KBM-7 (cell line): ENCODE measurements at places on chromosomes 13 and 19.

DNA sequence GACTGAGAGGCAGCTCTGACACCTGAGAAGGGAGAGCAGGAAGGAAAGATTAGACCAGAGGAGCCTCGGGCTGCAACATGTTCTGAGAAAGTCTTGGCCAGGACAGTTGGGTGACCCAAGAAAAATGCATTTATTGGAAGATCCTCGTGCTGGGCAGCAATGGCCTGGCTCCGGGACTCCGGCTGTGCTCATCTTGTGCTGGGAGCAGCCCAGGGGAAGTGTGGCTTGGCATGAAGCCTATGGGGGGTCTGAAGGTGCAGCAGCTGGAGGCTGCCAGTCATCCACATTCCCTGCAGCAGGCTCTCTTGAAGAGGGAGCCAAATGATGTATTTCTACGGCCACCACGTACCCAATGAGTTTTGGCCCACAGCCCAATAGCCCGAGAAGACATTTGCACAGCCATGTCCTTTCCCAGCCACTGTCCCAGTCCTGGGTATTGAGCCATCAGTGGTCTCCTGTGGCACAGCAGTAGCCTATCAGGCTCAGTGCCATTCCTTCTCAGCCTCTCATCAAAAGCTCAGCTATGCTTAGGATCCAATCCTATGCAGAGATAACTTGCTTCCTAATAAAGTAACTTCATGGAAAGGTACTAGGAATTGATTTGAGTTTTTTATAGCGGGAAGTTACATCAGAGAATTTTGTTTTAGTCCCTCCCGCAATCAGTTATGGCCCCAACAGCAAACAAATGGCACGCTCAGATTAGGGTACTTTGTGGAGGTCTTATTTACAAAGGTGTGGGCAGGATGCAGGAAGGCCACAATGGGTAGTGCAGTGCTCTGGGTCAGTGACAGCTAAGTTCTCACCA is 76.0 kb upstream of the MEDAG start:
- no peak for DNase-seq

DNA sequence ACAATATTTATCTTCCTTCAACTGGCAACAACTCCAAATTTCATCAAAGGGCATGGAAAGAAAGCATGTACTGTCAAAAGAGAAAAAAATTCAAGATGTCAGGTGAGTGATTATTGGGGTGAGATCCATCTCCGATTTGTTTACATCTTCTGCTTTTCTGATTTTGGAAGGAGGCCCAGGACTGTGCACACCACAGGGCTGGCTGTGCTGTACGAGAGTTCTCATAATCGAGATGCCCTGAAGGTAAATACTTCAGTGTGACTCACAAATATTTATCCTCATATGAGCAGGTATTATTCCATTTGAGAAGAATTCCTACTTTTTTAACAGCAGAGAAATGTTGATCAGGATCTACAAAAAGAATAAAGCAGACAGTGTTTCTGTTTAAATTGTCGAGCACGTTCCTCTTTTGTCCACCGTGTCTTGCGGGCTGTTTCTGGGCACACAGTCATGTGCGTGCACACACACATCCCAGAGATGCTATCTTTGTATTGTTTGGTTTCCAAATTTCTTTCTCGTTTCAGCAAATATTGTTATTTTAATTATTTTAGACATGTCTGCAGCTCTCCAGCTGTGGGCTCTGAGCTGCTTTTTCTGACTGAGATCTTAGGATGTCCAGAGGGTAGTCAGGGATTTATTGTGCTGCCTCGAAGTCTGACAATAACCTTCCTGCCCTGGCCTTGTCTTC is 103.8 kb downstream of the KL start:
- DNase-seq, result no peak

DNA sequence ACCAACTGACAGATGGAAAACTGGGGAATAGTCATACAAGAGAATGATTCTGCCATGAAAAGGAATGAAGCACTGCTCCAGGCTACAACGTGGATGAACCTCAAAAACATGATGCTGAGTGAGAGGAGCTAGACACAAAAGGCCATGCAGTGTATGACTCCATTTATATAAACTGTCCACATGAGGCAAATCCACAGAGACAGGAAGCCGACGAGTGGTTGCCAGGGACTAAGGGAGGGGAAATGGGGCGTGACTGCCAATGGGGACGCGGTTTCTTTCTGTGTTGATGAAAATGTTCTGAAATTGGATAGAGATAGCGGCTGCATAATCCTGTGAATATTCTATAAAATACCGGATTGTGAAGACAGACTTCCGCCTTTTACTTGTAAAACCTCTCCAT is 10.2 kb downstream of the SMIM7 start:
- peak; percentile 14 for DNase-seq

GRCh38 chr13:108961542-108962125 is 332.2 kb downstream of the MYO16 start:
- DNase-seq, result peak; percentile 61

- DNase-seq, result no peak
Observed at GRCh38 chr13:37216331-37216730, 110.9 kb upstream of the CSNK1A1L start.

GRCh38 chr13:32200741-32201140 is 114.4 kb downstream of the ZAR1L start:
- no peak for DNase-seq

DNA sequence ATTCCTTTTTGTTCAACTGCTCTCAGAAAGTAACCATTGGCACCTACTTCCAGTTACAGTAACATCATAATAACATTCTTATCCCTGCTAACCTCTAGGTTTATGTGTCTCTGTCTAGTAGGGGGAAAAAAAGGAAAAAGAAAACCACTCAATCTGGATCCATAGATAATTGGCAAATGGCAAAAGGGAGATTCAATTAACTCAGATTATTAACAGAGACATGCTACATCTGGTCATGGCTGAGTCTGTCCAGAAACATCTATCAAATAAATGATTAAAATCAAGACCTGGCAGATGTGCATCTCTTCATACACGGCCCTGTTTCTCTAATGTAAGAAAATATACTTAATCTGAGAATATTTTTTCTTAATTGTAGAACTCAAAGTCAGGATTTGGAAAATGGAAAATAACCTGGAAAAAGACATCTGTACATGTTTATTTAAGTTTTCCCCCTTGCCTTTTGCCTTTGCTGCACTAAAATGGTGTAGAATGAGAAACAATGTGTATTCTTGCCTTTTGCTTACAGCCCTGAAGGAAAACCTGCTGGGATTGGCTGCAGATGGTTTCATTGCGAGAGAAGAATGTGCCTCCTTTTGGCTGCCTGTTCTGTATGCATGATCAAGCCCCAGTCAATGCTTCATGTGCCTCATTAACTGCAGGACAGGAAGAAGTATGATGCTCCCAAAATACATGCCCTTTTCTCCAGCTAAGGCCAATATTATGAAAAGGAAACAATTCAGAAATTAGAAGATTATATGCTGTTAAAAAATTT is 921.6 kb upstream of the PCDH20 start:
- DNase-seq, result no peak
